Right lung (tissue), 10 donors: ENCODE measurements at places on chromosomes 2 and 18. TPM values are rescaled to one million over a fixed set of nuclear protein-coding genes. Genes with fewer than 3 reads are reported as not detected.

FMNL2 gene
- polyA plus RNA-seq, result 88.9 TPM

STRN gene
- polyA plus RNA-seq, result 24.4 TPM

TMEM178A gene
- polyA plus RNA-seq, result 10.2 TPM

GRCh38 chr2:100012561-100012960 is 129.8 kb downstream of the AFF3 start:
- no peak for DNase-seq

DNA sequence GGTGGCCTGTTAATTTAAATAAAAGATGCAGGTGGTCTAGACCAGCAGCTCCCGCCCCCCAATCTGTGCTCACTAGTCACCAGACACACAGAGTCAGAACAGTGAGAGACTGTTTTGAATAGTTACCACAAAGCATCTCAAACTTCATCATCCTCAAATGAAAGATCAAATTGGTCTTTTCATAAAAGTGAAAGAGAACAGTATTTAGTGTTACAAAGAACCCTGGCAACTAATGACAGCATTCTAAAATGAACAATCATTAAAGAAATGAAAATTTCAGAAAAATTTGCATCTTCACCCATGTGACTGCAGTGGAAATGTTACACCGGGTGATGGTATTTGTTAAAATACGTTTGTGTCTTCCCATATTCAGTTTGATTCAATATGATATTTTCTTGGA is 65.5 kb upstream of the PMAIP1 start:
- DNase-seq, result no peak

DNA sequence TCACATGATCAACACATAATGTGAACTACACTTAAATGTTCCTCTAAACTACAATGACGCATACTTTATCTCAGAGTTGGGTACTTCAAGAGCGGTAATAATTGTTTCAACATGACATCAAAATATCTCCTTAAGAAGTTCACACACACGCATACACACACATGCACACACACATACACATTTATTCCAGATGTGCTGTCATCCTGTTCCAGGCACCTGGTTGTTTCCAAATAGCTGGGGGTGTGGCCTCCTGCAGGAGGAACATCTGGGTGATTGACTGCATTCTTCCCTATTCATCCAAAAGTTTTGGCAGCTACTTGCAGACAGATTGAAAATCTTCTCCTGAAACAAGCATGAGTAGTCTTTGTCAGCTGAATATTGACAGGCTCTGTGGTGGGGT is 37.9 kb upstream of the PIK3C3 start:
- DNase-seq, result no peak

GRCh38 chr2:172244419-172245130 is 141.9 kb upstream of the DLX2 start:
- no peak for DNase-seq

GRCh38 chr18:62715759-62716615 is 646 bp downstream of the PHLPP1 start:
- peak; percentile 50 for DNase-seq

- DNase-seq, result no peak
These were observed 24.6 kb downstream of the CTLA4 start for GRCh38 chr2:203892207-203892606.

DNA sequence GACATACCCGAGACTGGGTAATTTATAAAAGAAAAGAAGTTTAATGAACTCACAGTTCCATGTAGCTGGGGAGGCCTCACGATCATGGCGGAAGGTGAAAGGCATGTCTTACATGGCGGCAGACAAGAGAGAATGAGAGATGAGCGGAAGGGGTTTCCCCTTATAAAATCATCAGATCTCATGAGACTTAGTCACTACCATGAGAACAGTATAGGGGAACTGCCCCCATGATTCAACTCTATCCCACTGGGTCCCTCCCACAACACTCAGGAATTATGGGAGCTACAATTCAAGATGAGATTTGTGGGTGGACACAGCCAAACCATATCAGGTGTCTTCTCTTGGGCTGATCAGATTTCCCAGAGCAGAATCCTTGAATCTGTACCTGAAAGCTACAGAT is 617.3 kb upstream of the ID2 start:
- no peak for DNase-seq

- DNase-seq, result no peak
These were observed 12.3 kb downstream of the CEP192 start for GRCh38 chr18:13003466-13003896.

DNA sequence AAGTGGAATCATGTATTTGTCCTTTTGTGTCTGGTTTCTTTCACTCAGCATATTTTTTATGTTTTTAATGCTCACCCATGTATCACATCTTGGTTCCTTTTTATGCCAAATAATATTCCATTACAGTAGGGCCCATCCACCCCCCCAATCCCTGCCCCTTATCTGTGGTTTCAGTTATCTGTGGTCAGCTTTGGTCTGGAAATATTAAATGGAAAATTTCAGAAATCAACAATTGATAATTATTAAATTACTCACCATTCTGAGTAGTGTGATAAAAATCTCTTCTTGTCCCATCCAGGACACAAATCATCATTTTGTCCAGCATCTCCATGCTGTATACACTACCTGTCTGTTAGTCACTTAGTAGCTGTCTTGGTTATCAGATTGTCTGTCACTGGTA is 66.7 kb downstream of the BIRC6 start:
- DNase-seq, result no peak

- no peak for DNase-seq
These were observed 290.0 kb downstream of the NEDD4L start for GRCh38 chr18:58334061-58334460.

DNA sequence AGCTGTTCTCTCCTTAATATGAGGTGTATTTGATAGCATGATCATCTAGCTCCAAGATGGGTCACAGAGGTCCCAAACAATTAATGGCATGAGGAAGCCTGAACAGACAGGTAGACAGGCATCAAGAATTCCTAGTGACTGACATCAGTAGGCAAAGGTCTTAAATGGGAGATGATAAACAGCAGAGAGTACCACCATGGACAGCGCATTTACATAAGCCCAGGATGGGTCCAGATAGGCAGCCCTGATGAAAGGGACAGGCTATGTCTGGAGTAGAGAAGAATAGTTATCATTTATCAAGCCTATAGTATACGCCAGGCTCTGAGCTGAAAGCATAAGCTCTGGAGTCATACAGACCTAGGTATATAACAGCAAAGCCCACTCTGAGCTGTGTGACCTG is 434.7 kb upstream of the SETBP1 start:
- DNase-seq, result no peak

DNA sequence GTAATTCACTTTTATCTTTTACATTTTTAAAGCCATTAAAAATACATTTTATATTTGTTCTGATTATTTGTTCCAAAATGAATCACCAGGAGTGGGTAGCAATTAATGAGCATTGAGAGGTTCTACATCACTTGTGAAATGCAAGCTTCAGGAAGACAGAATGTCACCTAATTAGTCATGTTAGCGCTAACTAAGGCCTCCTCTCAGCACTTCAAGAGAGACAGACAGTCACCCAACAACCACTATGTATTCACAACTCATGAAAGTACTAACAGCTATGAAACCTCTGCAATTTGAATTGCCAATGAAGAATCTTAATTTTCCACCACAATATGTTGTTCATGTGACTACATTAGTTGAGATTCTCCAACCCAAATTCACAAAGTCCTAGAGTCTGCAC is 611.0 kb downstream of the KCNJ3 start:
- DNase-seq, result no peak

- DNase-seq, result no peak
These were observed 178.9 kb upstream of the SERPINE2 start for GRCh38 chr2:224217962-224218347.

DNA sequence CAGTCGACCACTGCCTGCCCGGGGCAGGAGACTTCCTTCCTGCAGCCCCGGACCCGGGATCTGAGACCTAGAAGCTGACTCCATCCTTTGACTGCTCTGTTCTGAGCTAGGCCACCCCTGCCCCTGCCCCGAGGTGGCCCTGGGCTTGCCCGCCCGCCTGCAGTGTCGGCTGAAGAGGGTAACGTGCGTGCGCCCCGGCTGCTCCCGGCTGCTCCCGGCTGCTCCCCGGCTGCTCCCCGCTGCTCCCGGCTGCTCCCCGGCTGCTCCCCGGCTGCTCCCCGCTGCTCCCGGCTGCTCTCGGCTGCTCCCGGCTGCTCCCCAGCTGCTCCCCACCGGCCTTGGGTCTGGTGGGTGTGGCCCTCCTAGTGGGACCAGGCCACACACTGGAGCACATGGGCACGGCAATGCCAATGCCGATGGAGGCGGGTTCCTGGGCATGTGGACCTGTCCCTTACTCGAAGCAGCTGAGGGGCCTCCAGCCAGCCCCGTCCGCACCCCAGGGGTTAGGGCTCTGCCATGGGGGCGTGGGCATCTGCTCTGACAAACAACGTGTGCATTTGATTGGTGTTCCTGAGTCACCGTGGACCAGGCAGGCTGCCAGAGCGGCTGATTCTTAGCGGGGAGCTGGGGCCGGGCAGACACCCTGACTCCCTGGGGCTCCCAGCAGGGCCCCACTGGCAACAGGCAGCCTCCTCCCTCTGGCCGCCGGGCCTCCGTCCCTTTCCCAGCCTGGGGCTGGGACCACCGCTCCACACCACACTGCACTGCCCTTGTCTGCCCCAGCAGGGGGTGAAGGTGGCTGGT is 2.0 kb upstream of the GAL3ST2 start:
- no peak for DNase-seq

GRCh38 chr18:79733986-79734770 is 54.6 kb downstream of the CTDP1 start:
- DNase-seq, result peak; percentile 90

GRCh38 chr2:172021955-172022354 is 22.2 kb downstream of the METAP1D start:
- no peak for DNase-seq

GRCh38 chr2:219731173-219731572 is 103.7 kb downstream of the SLC4A3 start:
- no peak for DNase-seq
